ENCODE measurements at places on chromosomes 4 and X.

DNA sequence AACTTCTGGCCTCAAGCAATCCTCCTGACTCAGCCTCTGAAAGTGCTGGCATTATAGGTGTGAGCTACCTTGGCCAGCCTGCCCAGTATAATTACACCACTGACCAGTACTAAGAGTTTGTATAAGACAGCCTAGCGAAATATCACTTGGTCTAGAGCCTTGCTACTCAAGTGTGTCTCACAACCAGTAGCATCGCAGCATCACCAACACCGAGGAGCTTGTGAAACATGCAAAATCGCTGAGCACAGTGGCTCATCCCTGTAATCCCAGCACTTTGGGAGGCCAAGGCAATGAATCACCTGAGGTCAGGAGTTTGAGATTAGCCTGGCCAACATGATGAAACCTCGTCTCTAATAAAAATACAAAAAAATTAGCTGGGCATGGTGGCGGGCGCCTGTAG, 102.0 kb upstream of the GATB start:
- DNase-seq: no peak

GRCh38 chr4:5774416-5775036, 63.5 kb downstream of the EVC start:
- DNase-seq: no peak

- no peak for DNase-seq
These were observed 87.2 kb downstream of the MAPK10 start for GRCh38 chr4:86272669-86273068.

DNA sequence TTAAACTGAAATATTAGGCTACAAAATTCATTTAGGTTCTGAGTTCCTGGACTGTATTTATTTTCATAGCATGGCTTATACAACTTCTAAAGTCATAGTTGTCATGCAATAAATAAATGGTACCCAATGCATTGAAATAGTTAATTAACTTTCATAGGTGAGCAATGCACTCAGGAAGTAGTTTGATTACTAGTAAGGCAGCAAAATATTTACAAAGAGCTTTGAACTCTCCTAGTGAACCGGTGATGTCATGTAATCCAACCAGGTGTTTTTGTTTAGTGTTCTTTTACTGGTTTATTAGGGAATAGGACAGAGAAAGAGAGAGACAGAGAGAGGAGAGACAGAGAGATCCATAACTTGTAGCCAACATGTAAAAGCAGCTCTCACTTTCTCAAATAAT, 228.6 kb upstream of the CTSO start:
- no peak for DNase-seq

GRCh38 chr4:101851672-101852071, 61.1 kb downstream of the BANK1 start:
- DNase-seq: no peak

GRCh38 chrX:19876962-19877361, 10.4 kb downstream of the SH3KBP1 start:
- DNase-seq: no peak

DNA sequence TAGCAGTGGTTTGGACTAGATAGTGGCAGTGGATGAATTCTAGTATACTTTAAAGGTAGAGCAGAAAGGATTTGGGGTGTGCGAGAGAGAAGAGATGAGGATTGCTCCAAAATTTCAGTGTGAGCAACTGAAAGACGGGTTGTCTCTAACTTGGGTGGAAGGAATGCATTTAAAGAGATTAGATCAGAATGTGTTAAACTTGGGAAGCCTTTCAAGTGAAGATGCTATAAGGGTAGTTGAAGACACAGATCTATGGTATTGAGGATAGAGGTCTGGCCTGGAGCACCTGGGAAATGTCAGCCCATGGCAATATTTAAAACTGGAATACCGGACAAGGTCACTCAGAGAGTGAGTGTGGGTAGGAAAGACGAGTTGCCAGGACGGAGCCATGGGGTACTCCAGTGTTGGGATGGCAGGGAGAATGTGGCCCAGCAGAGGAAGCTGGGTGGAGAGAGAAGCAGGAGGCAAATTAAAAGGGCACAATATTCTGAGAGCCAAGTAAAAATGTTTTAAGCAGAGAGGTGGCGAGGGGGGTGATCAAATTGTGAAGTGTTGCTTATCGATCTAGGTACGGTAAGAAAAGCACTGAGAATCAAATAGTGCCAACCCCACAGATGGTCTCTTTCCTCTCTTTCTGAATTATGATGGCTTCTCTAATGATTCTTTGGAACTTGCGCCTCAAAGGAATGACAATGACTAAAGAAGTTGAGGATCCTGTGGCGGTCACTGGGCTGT, 50.5 kb downstream of the ENOPH1 start:
- DNase-seq: no peak

DNA sequence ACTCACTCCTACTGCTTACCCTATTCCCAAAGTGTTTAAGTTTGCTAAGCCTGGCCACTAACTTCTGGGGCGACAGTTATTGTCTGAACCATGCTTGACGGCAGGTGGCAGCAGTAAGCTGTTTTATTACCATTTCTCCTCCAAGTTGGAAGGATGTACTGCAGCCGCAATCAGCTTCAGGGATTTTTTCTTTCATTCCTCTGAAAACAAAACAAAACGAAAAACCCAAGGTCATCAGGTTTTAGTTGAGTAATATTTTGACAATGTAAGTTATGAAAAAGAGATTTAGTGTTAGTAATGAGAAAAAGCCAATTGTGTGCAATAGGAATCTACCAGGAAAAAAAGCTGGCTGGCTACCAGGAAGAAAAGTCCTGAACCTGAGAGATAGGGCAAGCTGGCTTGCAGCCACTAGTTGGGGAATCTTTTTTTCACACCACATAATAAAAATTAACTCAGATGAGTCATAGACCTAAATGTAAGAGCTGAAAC, 13.2 kb upstream of the RAB9B start:
- DNase-seq: peak; percentile 74

- DNase-seq: no peak
These were observed 411.0 kb upstream of the NDST3 start for GRCh38 chr4:117623326-117623725.

- no peak for DNase-seq
These were observed 277.1 kb upstream of the TENM3 start for GRCh38 chr4:181966104-181966551.

- no peak for DNase-seq
These were observed 47.0 kb downstream of the STX18 start for GRCh38 chr4:4494882-4495281.

DNA sequence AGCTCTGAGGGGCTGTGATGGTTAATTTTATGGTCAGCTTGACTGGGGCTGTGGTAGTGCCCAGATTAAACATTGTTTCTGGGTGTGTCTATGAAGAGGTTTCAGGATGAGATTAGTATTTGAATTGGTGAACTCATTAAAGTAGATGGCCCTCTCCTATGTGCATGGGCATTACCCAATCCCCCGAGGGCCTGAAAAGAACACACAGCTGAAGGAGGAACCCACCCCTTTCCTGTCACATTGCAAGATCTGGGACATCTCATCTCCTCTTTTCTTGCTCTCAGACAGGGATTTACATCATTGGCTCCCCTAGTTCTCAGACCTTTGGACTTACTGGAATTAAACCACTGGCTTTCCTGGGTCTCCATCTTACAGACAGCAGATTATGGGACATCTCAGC, 29.4 kb upstream of the NDP start:
- DNase-seq: no peak

All from activated effector memory CD4-positive, alpha-beta T cell treated with anti-CD3 and anti-CD28 coated beads, Interleukin-2, amount 50 U/mL, for 16 hours (primary cell).